ENCODE measurements at places on chromosomes 12 and 14.

DNA sequence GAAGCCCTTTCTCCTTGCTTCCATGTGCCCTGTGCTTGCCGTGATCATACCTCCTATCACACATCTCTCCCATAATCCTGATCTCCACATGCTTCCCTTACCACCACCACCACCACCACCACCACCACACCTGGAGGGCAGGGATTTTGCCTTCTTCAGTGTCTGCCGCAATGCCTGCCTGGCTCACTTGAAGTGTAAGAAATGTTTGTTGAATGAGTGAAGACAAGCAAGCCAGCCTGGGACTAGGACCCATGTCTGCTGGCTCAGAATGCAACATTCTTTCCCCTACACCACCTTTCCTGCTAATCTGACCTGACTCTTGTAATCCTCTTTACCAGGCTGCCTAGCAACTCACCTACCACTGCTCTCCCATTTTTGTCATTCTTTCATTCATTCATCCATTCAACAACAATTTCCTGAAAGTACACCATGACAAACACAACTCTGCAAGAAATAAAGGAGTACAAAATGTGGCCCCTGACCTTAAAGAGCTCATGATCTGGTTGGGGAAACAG is 3.5 kb upstream of the NID2 start:
- DNase-seq = no peak

DNA sequence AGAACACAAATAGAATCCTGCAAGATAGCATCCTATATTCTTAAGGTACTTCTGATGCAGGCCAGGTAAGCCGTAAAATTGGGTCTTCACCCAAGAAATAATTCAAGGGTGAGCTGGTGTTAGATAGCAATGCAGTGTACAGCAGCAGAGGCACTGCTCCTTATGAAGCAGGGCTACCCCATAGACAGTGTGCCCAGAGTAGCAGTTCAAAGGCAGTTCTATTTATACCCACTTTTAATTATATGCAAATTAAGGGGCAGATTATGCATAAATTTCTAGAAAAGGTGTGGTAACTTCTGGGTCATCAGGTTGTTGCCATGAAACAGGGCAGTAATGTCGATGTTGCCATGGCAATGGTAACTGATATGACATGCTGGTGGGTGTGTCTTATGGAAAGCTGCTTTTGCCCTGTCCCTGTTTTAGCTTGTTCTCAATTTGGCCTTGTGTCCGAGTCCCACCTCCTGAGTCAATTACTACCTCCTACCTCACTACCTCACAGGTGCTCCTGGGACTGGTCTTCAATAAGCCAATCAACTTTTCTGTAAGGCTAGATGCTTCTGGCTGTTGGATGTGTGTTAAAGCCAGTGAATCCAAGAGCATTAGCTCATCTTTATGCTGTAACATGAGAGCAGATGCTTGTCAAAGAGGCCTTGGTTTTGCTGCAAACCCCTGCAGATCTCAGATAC is 61.0 kb downstream of the PPM1A start:
- no peak for DNase-seq

DNA sequence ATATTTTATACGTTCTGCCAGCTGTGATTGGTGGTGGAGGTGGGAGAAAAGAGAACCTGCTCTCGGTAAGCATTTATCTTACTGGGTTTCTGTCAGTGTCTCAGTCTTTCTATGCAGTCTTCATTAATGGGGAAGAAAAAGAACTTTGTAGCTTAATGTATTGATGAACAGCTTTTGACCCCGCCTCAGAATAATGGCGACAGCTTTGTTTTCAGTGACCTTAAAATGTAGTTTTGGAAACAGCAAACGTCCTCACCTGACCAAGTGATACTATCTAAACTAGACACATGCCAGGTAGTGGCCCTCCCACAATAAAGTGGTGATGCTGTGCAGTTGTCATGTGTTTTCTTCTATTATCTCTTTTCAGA is 1.4 kb downstream of the DACT1 start:
- no peak for DNase-seq

- peak; percentile 49 for DNase-seq
These were observed 242.9 kb downstream of the CHST11 start for GRCh38 chr12:104699489-104700190.

DNA sequence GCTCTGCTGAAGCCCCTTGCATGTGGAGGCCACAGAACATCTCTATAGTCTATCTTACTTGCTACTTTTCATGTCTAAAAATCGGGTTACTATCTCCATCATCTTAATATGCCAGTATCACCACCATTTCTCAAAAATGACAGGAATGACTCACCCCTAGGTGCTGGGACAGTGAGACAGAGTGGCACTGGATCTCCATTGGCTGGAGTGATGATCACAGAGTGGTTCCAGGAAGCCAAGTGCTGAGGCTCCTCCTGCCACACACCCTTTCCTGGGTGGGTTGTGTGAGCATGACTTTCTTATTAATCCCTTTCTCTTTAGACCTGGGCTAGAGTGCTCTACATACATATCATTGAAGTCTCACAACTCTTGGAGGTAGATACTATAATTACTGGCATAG is 3.3 kb upstream of the ASCL1 start:
- no peak for DNase-seq

GRCh38 chr12:52660934-52661499 is 9.0 kb upstream of the KRT2 start:
- DNase-seq = no peak

DNA sequence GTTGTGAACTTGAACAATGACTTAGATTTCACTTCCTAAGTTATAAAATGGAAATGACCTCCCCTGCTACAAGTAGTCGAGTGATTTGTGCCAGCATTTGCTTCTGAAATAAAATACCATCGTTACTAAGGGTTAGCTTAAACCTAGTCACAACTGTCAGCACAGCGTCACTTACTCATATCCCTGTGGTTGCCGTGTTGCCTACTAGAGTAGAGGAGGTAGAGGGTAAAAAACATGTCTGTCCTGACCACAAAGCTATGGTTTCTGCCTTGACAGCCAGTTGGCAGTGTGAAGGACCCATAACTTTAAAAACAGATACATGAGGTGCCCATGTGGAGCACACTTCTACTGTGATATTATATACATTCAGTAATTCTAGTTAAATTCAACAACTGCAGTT is 234.2 kb upstream of the RGS6 start:
- no peak for DNase-seq

DNA sequence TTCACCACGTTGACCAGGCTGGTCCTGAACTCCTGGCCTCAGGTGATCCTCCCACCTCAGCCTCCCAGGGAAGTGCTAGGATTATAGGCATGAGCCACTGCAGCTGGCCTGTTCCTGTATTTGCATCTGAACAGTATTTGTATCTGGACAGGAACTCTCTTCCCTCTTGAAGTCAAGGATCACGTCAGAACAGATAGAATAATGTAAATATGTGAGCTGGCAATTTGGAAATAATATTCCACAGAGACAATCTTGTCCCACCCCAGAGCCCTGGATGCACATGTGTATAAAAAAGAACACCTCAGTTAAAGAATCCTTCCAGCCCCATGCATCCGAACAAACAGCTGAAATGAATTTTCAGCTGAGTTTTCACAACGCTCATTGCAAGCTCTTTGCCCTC is 118.3 kb downstream of the VEZT start:
- DNase-seq = no peak

DNA sequence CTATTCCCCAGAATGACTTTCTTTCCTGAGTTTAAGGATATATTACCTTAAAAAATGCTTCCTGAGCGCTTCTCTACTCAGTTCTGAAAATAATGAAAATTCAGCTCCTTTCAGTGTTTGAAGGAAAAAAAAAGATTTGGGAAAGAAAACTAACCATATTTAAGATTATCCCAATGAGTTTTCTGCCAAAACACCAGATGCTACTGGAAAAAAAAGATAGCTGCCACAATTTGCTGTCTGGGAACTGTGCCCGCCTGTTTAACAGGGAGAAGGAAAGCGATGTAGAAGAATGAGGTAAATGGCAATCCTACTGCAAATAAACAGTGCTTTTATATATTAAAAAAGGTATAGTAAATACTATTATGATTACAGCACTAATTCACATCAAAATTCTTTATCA is 367.6 kb upstream of the PRICKLE1 start:
- no peak for DNase-seq

GRCh38 chr12:100566887-100567637 is 6.4 kb upstream of the GAS2L3 start:
- no peak for DNase-seq

- DNase-seq = no peak
These were observed 117.5 kb upstream of the DYRK2 start for GRCh38 chr12:67531051-67531450.

GRCh38 chr12:89949457-89950195 is 241.0 kb upstream of the ATP2B1 start:
- no peak for DNase-seq

DNA sequence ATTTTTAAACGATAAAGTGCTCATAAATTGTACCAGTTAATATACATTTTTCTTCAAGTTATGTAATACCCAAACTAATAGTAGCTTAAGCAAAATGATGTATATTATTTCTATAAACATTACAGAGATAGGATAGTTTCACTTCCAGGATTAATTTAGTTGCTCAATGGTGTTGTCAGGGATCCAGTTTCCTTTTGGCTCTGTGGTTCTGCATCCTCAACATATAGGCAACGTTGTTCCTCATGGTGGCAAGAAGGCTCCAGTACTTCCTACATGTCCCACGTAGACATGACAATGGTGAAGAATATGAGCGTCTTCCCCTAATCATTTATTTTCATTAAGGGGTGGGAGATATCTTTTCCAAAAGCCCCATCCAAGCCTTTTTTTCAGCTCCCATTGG is 60.7 kb upstream of the DCD start:
- DNase-seq = no peak

- no peak for DNase-seq
These were observed 58.4 kb downstream of the PTHLH start for GRCh38 chr12:27913999-27914614.

DNA sequence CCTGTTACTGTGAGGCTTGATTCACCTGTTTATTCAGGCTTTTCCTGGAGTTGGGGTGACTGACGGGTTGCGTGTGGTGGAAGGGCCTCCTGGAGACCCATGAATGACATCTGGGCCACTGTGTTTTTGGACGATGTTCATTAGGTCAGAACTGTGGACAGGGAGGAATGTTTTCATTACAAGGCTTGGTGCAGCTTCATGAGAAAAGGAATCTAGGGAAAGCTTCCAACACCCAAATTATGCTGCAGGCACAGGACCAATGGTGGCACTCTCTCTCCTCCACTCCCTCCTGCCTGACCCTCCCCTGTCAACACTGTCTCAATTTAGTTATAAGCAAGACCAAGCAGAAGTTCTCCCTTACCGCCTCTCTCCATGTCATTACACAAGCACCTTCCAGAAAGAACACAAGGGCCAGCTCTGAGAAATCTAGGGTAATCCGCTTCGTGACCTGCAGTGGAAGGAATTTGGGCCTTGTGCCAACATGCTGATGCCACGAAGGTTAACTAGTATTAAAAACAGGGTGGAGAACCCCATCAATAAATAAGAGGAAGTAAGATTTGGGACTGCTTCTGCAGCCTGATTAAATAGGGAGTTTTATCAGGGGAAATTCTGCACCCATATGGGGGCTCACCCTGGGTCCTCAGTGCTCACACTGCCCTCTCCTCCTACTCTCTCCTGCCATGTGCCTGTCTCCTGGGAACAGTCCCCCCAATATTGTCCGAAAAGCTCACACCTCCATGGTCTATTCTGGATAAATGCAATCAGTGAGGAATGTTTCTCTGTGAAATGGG is 200.3 kb downstream of the KTN1 start:
- no peak for DNase-seq

Data from activated CD4-positive, alpha-beta T cell treated with anti-CD3 and anti-CD28 coated beads, Interleukin-2, amount 50 U/mL, for 48 hours (primary cell).